ENCODE measurements at places on chromosomes 6 and 20.
A peak's percentile ranks its signal among the peaks of the same experiment; 100 is the strongest.

DNA sequence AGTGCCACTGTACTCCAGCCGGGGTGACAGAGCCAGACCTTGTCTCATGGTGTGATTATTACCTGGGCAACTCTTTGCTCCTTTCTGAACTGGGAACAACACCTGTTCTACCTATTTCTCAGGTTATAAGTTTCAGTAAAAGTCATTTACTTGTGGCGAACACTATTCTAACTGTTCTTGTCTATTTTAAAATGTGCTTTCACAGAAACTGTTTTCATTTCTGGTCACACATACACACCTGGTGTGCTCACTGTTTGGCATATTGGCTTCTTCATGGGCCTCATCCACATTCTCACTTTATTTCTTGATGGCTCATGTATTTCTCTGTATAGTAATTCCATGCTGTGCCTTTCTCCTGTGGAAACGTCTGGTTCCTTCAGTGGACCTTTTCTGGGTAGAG lies 30.5 kb upstream of the XRN2 start:
- DNase-seq: no peak

DNA sequence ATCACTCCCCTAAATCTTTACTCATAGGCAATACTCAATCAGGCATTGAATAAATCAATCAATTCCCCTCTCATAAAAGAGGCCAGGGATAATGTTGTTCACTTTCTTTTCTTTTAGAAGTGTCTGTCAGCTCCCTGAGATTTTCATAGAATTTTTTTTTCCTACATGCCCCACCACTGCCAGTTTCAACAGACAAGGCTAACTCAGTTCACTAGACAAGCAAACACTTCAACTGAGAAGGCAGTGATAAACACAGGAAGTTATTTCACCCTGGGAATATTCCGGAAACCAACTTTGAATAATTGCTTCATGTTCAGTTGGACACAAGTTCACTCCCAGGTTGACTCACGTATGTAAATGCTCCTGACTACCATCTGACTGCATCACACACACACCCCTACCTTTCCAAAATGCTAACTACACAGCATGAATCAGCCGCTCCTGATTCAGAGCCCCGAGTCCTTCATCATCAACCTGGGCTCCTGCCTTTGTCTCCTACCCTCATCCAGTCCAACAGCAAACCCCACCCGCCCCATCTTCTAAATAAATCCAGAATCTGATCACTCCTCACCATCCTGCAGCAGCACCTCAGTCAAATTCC lies 143.9 kb downstream of the BCAS1 start:
- no peak for DNase-seq

GRCh38 chr20:37317994-37318640 lies 27.8 kb upstream of the SRC start:
- no peak for DNase-seq

GRCh38 chr6:73774311-73774774 lies 78.3 kb downstream of the CD109 start:
- DNase-seq: no peak

- no peak for DNase-seq
Measured at GRCh38 chr6:28824793-28825731, 98.7 kb downstream of the TRIM27 start.

DNA sequence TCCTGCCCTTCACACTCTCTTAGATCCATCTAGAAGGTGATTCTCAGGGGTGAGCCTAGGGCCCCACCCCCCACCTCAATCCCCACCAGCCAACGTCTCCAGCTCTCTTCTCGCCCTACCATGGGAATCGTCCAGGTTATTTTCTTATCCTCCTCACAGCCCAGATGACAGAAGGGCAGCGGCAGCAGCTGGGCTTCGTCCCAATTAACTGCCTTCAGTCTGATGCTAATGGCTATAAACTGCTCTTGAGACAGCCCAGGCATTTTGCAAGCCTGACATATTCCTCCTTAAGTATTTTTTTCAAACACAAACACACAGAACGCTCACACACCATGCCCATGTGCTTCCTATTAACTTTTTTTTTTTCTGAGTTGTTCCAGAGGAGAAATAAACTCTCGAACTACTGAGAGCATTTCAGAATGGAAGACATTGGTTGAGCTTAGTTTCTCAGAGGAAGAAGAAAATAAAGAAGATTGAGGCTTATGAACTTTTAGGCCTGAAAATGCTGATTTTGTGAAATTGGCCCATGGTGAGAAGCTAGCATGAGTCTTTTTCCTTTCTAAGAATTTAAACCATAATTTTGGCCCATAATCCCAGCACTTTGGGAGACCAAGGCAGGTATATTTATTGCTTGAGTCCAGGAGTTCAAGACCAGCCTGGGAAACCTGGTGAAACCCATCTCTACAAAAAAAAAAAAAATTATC lies 124.6 kb downstream of the EYA2 start:
- DNase-seq: no peak

DNA sequence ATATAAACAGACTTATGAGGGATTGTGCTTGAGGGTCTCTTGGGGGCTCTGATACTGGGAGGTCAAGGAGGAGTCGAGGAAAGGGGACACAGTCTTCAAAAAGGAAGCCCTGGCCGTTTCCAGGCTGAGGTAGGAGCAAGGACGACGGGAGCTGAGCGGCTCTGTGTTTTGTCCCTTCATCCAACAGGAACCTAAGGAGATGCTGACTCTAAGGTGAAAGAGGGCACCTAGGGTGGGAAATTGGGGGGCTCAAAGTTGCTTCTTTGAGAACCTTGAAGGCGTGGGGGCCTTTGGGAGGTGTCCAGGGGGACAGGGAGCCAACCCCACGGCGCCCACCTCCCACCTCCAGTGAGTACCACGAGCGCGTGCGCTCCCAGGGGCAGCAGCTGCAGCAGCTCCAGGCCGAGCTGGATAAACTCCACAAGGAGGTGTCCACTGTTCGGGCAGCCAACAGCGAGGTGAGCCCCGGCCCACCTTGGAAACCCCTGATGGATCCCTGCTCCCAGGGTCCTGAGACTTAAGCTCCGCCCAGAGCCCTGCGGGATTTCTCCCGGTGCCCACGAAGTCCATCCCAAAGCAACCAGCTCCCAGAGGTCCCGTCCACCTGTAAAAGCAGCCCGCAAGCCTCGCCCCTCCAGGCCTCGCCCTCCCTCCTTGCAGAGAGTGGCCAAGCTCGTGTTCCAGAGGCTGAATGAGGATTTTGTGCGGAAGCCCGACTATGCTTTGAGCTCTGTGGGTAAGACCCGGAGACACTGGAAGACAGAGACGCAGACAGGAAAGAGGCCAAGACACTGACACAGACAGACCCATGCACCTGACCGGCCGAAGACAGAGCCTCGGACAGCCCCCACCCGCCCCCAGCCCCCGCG lies 2.9 kb downstream of the SPAG4 start:
- DNase-seq: no peak

- DNase-seq: no peak
Measured at GRCh38 chr6:4856785-4857184, 80.6 kb downstream of the CDYL start.

DNA sequence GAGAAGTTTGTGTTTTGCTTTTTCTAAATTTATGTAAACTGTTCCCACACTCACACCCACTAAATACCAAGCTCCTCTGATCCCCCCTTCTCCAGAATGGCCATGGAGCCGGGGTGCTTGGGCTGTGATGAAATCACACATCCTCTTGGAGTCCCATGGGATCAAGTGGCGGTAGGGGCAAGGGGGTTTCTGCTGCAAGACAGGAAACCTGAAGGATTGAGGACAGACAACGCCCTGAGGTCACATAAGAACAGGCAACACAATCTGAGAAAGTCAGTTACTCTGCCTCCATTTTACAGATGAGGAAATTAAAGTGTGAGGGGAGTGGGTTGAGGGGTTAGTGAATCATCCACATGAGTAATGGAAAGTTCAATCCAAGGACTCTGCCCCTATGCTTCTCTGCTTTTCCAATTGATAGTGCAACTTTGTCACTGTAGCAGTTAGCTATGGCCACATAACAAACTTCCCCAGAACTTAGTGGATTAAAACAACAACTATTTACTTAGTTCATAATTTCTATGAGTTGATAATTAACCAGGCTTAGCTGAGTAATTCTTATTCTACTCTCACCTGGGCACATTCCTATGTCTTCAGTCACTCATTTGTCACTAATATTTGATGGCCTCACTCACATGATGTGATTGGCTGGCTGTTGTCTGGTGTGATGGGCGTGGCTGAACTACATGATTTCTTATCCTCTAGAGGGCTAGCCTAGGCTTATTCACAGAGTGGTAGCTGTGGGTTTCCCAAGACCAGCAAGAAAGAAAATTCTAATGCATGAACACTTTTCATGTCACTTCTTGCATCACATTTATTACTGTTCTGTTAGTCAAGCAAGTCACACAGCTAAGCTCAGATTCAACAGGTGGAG lies 311.1 kb upstream of the RNF24 start:
- no peak for DNase-seq

- DNase-seq: no peak
Measured at GRCh38 chr20:4666001-4666479, 55.7 kb upstream of the PRND start.

DNA sequence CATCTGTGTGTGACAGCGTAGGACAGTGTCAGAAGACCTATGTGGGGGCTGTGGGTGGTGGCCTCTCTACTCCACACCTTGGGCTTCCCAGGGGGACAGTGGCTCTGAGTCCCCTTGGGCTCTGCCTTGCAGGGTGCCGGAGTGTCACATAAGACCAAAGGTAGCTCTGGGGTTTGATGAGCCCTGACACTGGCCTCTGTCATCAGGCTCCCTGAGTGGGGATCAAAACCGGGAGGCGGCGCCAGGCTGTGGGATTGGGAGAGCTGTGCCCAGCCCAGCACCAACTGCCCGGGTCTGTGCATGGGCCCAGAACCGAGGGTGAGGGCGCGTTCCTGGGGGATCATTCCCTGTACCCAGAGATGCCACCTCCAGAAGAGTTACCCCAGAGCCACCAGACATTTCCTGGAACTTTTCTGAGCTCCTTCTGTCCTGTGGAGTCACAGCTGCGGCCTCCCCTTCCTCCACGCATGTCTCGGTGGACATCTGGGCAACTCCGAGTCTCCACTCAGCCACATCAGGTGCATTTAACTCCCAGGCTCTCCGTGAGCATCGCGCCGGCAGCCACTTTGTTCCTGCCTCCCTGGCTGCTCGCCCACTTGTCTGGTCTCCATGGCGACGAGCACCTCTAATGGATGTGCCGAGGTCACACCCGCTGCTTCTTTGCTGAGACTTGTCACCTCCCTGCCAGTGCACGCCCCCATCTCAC lies 94.7 kb downstream of the TMEM242 start:
- DNase-seq: peak; percentile 94

DNA sequence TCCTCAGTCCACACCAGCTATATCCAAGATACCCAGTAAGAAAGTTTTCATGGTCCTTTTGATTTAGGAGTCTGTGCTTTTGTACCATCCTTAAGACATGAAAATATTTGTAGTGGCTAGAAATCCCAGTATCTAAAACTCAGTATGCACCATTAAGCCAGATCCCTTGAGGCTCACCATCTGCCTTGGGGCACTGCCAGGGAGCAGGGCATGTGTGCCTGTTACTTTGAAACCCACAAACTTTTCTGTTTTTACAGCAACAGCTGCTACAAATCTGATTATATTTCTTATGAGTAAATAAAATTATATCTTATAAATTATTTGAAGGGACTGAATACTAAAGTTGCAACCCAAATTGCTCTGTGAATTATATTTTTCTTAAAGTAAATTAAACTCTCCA lies 290.5 kb upstream of the MANEA start:
- no peak for DNase-seq

DNA sequence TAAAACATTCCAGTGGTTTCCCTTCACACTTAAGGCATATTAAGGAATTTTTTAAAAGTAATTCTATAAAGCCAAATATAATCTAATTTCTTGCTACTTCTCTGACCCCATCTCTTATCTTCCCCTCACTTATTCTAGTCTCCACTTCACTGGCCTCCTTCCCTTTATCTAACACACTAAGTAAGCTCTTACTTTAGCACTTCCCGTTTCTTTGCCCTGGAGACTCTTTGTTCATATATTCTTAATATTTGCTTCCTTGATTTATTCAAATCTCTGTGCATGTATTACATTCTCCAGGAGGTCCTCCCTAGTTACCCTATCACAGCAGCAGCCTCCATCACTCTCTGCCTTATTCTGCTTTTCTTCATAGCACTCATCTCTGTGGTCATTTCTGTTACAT lies 20.3 kb downstream of the GTPBP2 start:
- DNase-seq: no peak

GRCh38 chr6:73388800-73389512 lies 5.7 kb upstream of the DDX43 start:
- DNase-seq: no peak

GRCh38 chr6:10968776-10969175 lies 75.3 kb downstream of the ELOVL2 start:
- DNase-seq: no peak

GRCh38 chr6:87171938-87172633 lies 16.7 kb downstream of the ZNF292 start:
- no peak for DNase-seq

DNA sequence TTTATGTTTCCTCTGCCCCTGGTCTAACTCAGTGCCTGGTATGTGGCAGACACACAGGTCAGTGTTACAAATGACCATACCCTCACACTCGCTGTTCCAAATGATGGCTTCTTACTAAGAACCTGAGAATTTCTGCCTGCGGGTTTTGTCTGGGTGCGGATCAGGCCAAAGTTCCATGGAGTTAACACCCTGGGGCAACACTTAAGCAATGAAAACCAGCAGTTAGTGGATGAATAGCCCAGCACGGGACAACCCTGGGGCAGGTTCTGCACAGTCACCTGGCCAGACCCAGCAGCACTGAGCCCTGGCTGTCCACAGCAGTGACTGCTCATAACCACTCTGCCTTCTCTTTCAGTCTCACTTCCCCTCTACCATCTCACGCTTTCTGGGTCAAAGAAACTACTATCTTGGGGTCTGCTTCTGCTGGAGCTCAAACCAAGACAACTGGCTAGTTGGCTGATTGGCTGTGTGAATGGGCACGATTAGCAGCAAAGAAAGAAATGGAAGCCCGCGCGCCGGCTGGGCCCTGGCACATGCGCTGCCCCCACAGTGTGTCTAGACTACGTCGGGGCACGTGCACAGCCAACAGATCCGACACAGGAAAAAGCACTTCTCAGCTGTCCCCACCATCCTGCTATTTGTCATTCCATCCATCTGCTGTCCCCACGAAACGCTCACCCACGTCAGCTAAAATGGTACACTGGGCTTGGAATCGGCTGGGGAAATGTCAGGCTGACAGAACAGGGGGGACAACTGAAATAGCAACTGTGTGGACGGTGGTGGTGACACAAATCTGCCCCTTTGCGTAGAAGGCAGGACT lies 36.6 kb downstream of the MGME1 start:
- DNase-seq: no peak

DNA sequence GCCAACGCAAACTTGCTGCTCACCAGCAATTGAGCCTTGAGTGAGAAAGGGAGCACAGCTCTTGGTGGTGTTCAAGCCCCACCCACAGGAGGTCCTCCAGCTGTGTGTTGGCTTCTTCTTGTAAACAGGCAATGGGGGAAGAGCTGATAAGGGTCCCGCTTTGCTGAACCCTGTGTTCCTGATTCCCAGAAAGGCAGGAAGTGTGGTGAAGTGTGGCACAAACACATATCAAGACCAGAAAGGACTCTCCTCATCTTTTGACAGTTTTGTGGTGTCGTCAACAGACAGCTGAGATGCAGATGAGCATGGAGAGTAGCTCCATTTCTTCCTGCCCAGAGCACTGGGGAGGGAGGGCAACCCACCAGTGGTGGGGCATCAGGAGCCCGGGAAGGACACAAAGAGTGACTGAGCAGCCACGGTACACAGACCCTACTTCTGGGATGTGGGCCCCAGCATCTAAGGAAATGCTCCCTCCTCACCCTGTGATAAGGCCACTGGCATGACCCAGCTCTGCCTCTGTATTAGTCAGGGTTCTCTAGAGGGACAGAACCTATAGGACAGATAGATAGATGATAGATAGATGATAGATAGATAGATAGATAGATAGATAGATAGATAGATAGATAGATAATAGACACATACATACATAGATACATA lies 188.9 kb upstream of the TAB2 start:
- DNase-seq: no peak

GRCh38 chr6:4403828-4404227 lies 268.5 kb upstream of the ECI2 start:
- DNase-seq: no peak
